ENCODE measurements at places on chromosomes 4 and X.

- no peak for DNase-seq
These were observed 118.8 kb downstream of the UCHL1 start for GRCh38 chr4:41375561-41375960.

DNA sequence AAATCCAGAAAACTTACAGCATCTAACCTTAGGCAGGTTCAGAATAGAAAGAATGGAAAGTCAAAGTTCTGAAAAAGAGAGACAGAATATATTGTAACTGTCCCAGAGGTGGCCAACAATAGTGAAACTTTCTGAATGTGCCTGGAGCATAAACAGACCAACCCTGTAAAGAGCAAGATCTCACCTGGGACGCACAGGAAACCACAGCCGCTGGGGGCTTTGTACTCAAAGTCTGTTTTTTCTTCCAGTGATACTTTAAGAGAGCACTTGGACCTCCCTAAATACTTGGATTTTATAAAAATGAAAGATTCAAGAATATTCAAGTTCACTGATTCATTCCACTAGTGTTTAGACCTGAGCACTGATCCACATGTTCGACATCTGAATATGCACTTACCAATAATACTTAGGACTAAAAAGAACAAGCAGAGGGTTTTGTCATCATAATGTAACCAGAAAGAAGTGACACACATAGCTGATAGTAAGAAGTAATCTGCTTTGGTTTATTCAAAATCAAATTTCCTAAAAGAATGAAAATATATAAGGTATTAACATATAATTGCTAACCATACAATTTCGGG is 35.3 kb downstream of the ARAP2 start:
- DNase-seq = peak; percentile 29

DNA sequence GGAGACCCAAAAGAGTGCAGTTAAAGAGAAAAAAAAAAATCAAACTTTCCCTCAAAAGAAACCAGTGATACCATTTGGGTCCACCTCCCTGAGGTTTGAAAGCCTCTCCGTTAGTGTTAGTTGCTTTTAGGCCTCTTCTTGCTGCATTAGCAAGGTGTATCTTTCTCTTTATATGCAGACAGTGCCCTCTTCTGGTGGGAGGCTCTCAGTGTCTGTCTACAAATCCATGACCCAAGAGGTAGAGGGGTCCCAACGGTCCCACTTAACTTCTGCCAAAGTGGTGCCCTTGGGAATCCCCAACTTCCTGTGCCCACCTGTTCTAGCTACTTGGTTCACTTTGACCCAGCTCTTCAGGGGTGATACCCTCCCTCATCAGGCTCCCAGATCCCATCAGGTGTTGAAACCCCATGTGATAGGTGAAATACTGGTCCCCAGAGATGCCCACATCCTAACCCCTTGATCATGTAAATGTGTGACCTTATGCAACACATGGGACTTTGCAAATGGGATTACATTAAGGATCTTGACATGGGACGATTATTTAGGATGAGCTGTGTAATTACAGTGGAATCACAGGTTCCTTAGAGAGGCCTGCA is 63.7 kb upstream of the CD99 start:
- peak; percentile 54 for DNase-seq

DNA sequence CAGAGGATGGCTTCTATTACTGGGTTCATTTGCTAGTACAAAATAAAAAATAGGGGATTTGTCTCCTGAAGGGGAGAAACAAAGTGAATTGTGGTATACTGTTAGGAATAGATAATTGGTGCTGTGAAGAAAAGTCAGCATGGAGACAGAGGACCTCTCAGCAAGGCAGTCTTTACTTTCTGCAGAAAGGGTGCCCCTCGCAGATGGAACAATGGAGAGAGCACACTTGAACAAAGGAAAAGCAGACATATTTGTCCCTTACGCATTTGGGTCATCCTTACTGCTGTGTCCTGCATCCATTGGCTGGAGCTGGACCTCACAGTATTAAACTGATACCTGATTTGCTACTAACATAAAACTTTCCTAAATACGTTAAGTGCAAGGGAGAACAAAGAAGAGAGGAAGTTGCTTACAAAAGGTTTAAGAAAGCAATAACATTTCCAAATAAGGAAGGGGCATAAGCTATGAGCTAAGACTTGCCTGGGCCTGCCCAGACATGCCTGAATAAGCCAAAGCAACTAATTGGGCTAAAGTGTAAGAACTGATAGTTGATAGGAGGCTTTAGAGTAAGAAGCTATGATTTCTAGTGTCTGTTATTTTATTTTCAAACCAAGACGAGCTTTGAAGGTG is 83.8 kb downstream of the CCKAR start:
- DNase-seq = peak; percentile 6

- DNase-seq = peak; percentile 6
These were observed at the start of gene ESX1 for GRCh38 chrX:104254442-104255115. ESX1 (minus strand) TSS chrX:104254933; CDS start chrX:104254849, 84 bp downstream.

DNA sequence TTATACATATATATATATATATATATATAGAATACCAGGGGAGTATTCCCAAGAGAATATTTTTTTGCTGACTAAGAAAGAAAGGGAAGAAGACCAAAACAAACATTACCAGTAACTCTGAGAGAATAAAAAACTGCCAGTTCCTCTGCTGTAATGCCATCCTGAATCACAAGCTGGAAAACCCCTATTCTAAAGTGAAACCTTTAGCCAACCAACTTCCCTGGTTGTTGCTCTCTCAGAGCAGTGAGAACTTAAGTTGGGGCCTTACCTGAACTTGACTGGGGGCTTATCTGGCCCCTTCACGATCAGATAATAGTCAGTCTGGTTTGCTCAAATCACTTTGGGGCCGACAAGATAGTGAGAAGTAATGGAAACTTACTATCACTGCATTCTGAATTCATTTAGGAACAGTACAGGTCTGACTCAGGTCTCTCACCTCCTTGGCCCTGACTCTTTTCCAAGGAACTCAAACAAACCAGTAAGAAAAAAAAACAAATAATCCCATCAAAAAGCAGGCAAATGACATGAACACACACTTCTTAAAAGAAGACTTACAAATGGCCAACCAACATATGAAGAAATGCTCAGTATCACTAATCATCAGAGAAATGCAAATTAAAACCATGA is 62.5 kb downstream of the CD40LG start:
- DNase-seq = peak; percentile 35

DNA sequence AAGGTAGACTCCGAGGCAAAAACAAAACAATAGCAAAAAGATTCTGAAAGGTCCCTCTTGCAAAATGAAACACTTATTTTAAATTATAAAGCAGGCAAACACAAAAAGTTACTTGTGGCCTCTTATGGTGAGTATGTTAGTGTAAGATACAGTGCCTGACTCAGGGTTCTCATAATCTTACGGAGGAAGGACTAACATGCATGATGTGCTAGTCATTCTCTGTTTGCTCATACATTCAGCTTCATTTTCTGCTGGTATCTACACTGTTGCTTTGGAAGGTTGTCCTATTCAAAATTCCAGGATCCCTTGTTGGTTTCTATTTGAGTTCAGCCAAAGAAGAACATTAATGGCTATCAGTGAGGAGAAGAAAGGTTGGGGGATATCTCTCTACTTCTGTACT is 249.1 kb upstream of the FAM47A start:
- no peak for DNase-seq

GRCh38 chr4:181830404-181831035 is 412.7 kb upstream of the TENM3 start:
- DNase-seq = no peak

GRCh38 chr4:5976431-5976830 is 41.8 kb downstream of the C4orf50 start:
- no peak for DNase-seq

DNA sequence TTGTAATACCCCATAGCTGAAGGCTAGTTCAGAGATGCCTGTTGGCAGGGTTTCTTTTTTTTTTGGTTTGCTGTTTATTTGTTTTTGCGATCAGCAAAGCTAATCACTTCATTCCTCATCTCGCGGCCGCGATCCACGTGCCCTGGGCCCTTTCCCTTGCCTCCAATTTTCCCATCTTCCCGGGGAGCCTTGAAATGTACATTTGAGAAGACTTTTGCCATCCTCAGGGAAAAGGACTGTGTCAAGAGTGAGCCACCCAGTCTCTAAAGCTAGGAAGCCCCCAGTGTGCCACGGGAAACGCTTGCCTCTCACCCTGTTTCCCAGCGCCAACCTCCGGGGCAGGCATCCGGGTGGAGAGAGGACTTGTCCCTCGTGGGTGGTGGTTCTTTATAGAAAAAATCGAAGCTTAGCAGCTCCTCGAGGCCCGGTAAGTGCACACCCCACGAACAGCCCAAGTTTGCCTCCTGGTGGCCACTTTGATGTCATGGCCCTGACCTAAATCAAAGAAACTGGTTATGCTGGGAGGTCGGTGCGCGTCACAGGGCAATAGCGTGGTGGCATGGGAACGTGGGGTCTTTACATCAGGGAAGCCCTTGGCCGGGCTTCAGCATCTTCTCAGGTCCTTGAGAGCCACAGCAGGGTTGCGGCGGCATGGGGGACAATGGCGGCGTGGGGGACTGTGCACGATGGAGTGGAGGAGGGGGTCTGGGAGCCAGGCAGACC is 42.0 kb downstream of the MAP7D3 start:
- DNase-seq = peak; percentile 6

- DNase-seq = no peak
These were observed 928.9 kb downstream of the ARAP2 start for GRCh38 chr4:35315419-35315818.
